ENCODE measurements at places on chromosomes 13 and 19.

DNA sequence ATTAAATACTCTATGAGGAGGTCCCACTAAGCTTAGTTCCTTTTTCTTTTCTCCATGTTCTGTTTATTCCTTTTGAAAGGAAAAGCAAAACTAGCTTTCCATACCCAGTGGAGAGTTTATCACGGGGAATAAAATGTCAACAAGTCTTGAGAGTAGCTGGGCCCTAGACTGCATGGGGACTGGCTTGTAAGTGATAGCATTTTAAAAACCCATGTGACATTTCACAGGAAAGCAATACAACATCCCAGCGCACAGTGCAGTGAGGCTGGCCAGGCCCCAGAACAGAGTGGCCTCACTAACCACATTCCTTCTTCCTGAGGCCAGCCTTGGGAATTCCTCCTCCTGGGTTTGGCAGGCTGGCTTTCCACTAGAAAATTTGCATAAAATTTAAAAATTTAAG, 149.8 kb downstream of the DLEU7 start:
- peak; percentile 57 for DNase-seq

DNA sequence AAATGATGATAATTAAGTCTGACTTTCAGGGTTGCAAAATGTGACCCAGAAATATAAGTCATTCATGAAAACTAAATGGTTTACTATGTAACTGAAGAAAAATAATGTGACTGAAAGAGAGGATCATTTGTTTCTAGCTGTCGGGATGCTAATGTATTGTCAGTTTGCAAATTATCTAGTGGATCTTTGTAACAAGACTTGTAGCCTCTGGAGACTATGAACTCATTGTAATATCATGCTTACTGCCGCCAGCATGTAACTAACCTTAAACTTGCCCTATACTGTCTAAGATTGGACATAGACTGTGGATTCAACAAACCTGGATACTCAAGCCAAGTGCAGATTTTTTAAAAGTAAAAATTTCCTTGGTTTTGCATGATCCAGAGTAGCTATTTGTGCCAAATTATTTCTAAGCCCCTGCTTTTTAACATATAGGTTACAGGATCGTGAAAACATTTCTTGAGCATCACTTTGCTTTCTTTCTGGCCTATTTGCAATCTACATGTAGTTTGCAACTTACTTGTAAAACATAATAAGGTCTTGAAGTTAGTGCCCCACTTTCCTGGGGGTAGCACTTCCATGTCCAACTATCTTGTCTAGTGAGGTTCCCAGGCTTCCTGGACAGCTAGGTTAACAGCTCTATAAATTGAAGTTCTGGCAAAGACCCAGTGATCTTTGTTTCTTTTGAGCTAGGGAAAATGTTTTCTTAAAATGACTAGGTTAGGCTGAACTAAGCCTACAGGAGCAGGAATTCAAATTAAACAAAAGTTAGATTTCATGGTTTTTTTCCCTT, 3.3 kb upstream of the POSTN start:
- no peak for DNase-seq

GRCh38 chr13:95304453-95304852, 3.2 kb upstream of the ABCC4 start:
- no peak for DNase-seq

DNA sequence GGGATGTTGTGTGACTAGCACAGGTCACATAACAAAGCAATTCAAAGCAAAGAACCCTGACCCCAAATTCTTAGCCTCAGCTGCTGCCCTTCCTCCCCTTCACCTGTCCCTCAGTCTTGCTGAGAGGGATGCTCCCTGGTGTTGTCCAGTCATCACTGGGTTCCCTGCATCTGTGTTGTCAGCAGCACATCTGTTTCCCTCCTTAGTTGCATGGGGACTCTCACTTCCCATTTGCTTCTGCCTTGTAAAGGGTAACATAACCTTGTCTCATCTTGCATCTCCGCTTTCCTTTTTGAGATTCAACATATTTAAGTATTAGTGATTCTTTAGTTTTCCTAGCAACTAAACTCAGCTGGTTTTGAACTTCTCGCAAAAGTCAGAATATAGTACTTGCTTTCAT, 54.0 kb downstream of the SPATA13 start:
- DNase-seq: no peak
